ENCODE measurements at places on chromosomes 7 and 10. TPM values are rescaled to one million over a fixed set of nuclear protein-coding genes. Genes with fewer than 3 reads are reported as not detected.

The LIPF gene
- 3.4 TPM for total RNA-seq

The ENKUR gene
- total RNA-seq: 3.7 TPM

The ADAM12 gene
- 6.1 TPM for total RNA-seq

The OR6V1 gene
- not detected for total RNA-seq

The FAM221A gene
- total RNA-seq: 6.9 TPM

The MBL2 gene
- not detected for total RNA-seq

The SERPINE1 gene
- total RNA-seq: 0.74 TPM

The BLNK gene
- total RNA-seq: 0.25 TPM

The HOXA3 gene
- not detected for total RNA-seq

The PSD gene
- 99.6 TPM for total RNA-seq

The TFR2 gene
- total RNA-seq: 3.9 TPM

The CARD11 gene
- total RNA-seq: 0.25 TPM

The TMEM225B gene
- 0.49 TPM for total RNA-seq

The UTF1 gene
- not detected for total RNA-seq

The SORCS3 gene
- total RNA-seq: 9.8 TPM

The GAD2 gene
- total RNA-seq: 19.2 TPM

The GPR22 gene
- 56.8 TPM for total RNA-seq

The NUPR2 gene
- not detected for total RNA-seq

The RNLS gene
- total RNA-seq: 4.2 TPM

The CNNM1 gene
- total RNA-seq: 3.4 TPM

The PRTFDC1 gene
- 24.3 TPM for total RNA-seq

The RET gene
- 2.2 TPM for total RNA-seq

The RASA4 gene
- total RNA-seq: 32.9 TPM

The TMEM196 gene
- 12.0 TPM for total RNA-seq

The TAF5 gene
- total RNA-seq: 10.1 TPM

The FAM171A1 gene
- total RNA-seq: 30.7 TPM

The RARRES2 gene
- total RNA-seq: 12.0 TPM

The DKK1 gene
- total RNA-seq: 3.0 TPM

The MYOF gene
- total RNA-seq: 4.7 TPM

The HMX3 gene
- not detected for total RNA-seq

The JAKMIP3 gene
- 4.7 TPM for total RNA-seq

The OPN4 gene
- total RNA-seq: not detected

The NXPH1 gene
- 34.9 TPM for total RNA-seq

The SYT15 gene
- 0.49 TPM for total RNA-seq

The RAPGEF5 gene
- 64.7 TPM for total RNA-seq

The BAZ1B gene
- total RNA-seq: 51.4 TPM

The ANKRD26 gene
- 17.2 TPM for total RNA-seq

The NYAP1 gene
- total RNA-seq: 29.7 TPM

The AGAP4 gene
- 8.6 TPM for total RNA-seq

The TMEM236 gene
- under 0.01 TPM for total RNA-seq

The KNDC1 gene
- 9.8 TPM for total RNA-seq

The MACC1 gene
- 0.25 TPM for total RNA-seq

The OR13A1 gene
- total RNA-seq: not detected

The TFEC gene
- total RNA-seq: 0.49 TPM

The GPR15LG gene
- not detected for total RNA-seq

The LIPM gene
- total RNA-seq: not detected

The ADCY1 gene
- total RNA-seq: 193 TPM

The SEMA4G gene
- 14.8 TPM for total RNA-seq

The INTS15 gene
- total RNA-seq: 16.0 TPM

The MSMB gene
- total RNA-seq: not detected

The IFIT5 gene
- 35.4 TPM for total RNA-seq

The NUTM2D gene
- 7.9 TPM for total RNA-seq

The SLC26A4 gene
- 3.4 TPM for total RNA-seq

The CUZD1 gene
- 0.98 TPM for total RNA-seq

The C10orf95 gene
- under 0.01 TPM for total RNA-seq

The LUC7L2 gene
- total RNA-seq: 48.4 TPM

The TNS3 gene
- total RNA-seq: 7.4 TPM

The CYP2C19 gene
- total RNA-seq: 0.25 TPM
